Amygdala (tissue), 56 donors: ENCODE measurements at places on chromosomes 4 and X.

GRCh38 chrX:78747489-78747888 is at the start of gene LPAR4:
Gene LPAR4, plus strand, starts transcription at chrX:78747720. Its CDS starts 7,150 bp downstream, at chrX:78754870.
- no peak for DNase-seq

DNA sequence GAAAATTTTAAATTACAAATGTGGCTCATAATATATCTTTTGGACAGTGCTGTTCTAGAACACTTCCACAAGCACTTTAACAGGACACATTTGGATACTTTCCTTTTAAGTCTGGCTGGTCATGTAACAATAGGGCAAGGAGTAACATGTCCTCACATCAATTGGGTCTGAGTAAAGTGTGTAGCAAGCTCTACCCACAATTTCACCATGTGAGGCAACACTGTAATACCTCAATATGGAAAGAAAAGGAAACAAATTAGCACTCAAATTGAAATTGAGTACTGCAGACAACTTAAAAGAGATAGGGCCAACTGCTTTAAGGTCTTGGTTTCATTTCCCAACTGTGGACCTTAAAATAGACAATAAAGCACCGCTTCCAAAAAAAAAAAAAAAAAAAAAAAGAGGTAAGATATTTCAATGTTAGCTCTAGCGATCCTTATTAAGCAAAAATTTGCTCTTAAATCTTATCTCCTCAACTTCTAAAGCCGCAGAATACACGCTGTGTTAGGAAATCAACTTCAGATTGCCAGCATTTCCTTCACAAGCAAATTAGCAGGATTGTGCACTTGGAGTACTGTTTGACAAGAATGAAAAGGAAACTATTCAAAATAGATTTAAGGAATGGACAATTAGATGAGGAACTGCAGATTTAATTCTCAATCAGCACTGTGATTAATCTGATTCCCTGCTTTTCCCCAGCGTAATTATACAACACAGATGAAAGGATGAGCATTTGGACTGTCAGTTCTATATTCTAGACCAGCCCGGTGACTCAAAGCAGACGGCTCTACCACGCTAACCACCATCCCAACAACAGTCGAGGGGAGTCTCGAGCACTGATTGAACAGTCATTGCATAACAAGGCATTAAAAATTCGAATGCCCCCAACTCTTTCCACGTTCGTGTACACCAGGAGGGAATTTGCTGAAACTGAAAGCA is 1.6 kb downstream of the CASK start:
- no peak for DNase-seq

DNA sequence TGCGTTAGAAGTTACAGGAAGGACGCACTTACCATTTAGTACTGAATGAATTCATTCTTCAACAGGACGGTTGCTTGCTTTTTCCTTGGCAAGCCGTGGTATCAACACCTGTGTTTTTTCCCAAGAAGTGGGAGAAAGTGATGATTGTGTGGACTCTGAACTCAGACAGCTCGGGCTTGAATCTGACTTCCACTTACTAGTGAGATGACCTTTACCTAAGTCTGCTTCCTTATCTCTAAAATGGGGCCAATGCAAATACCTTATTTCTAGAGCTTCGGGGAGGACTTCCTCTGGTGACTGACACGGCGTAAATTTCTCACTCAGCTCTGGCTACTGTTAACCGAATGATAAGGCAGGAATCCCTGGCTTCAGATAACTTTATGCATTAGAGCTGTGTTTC is 146.8 kb upstream of the RBPJ start:
- DNase-seq: no peak

DNA sequence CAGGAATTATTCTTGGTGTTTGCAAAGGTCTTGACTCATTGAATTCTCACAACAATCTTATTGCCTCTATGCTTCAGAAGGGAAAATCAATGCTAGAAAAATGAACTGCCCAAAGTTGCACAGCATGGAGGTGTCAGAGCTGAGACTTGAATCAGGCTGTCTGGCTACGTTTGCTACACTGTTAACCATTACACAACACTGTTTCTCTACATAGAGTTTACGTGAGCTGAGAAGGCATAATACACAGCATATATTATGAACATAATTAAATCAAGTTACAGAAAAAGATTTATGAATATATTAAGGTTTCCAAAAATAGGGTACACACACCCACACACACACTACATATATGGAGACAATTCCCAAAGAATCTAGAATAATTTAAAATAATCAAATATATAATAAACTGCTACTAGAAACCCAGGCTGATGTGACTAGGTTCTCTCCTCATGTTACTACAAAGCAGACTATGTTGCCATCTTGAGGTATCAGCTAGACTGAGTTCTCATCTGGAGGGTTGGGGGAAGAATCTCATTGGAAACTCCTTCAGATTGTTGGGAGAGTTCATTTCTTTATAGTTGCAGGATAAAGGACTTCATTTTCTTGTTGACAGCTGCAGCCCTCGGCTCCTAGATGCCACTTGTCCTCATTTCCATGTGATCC is 1270.5 kb downstream of the ARAP2 start:
- DNase-seq: no peak

GRCh38 chrX:18457000-18457399 is 31.6 kb downstream of the CDKL5 start:
- DNase-seq: no peak

- DNase-seq: no peak
These were observed 151.2 kb downstream of the SPATA18 start for GRCh38 chr4:52202251-52202779.

DNA sequence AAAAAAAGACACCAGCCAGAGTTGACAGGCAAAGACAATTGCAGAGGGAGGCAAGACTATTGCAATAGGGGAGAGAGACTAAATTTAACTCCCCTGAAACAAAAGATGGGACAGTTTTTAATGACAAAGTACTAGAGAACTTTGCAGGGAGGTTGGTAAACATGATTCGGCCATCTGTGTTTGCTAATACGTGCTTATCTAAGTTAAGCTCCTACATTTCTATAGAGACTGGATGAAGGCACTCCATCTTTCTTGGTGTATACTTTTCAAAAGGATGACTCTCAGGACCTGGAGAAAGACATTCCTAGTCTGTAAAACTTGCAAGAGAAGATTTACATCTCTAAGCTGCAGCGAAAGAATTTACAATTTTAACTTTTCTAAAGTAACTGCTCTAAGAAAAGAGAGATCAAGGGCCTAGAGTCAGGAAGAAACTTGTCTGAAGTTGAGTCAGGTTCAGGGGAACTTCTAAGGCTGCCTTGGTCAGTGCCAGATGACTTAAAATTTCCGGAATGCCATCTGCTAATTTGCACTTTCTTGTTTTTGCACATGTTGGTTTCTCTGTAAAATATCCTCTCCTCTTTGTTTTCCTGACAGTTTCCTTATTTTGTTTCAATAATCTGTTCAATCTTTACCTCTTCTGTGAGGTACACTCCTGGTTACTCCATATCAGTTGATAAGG is 10.6 kb downstream of the ADAM29 start:
- DNase-seq: no peak

GRCh38 chrX:106698693-106699092 is 27.8 kb upstream of the RNF128 start:
- DNase-seq: no peak

DNA sequence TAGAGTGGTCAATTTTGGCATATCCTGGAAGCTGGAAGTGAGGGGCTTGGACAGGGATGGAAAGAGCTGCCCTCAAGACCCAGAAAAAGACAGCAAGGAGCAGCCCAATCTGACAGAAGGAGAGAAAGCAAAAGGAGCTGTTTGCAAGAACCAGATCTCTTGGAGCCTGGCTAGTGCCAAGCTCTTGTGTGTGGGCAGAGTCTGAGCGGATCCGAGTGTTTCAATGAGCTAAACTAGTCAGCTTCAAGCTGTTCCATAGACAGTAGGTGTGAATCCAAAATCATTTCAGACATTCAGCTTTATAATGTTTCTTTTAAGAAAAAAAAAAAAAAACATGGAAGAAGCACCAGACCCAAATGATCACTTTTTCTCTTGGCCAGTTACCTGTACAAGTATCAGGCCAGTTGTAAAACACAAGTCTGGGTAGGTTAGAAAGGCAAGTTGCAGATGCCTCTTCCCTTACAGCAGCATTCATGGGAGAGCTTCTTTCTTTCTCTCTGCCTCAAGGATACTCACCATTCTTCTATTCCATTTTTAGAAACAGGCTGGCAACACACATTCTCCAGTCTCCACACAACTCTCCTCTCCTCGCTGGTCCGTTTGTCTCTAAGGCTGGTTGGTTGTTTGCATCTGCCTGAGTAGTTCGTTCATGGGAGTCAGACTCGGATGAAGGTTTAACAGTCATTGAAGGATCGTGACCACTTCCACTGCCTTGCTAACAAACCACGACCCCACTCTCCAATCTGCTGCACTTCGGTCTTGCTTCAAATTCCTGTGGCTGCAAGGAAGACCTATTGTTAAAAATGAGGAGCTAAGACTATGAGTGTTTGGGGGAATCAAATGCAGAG is 105.2 kb upstream of the GATB start:
- no peak for DNase-seq

DNA sequence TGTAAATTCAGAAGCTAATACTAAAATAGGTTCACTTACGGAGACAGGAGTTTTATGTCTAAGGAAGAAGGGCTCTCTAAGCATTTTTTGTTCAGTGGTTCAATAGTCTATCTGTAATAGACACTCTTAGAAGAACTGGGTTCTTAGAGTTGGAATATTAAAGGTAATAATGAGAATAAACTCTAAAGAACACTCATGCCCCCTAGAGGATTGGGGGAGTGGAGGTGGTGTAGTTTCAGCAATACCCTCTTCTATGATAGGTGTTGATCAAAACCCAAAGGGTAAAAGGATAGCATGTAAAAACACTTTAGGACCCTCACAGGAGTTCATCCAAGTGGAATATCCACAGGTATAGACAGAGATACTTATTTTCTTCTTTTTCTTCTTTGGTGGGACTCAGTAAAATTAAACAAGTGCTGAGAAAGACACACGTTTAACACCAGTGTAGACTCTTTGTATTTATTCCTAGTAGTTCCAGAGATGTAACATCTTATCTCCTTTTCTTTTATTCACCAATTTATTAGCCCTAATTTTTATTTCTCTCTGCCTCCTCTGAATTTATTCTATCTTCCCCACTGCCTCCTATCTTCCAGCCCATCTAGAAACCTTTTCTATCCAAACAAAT is 25.7 kb upstream of the MND1 start:
- no peak for DNase-seq

GRCh38 chr4:8163436-8164193 is 5.0 kb upstream of the ABLIM2 start:
- DNase-seq: no peak

- no peak for DNase-seq
These were observed 182.9 kb upstream of the NHS start for GRCh38 chrX:17192106-17192505.

GRCh38 chrX:111483135-111483534 is 28.3 kb upstream of the SERTM2 start:
- no peak for DNase-seq

DNA sequence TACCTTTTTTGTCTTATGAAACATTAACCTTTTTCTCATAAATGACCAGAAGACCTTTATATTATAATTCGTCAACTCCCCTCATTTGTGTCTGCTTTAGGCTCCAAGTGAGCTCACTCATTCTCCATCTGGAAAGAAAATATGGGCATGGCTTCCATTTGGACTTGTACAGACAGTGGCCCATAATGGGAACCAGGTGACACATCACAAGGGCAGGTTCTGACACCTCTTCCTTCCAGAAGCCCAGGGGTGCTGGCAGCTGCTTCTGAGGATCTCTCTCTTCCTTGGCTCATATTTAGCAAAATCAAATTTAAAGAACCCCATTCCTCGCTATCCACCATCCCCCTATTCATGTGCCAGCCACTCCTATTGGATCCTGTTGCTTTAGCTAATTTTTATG is 69.6 kb downstream of the CD38 start:
- DNase-seq: no peak
